NCI-H2081 treated with DMSO at 0.1 percent for 48 hours (cell line): ENCODE measurements at places on chromosomes 1 and 21.

GRCh38 chr1:156401681-156402081 is 32.7 kb downstream of the RHBG start:
- no peak for DNase-seq

DNA sequence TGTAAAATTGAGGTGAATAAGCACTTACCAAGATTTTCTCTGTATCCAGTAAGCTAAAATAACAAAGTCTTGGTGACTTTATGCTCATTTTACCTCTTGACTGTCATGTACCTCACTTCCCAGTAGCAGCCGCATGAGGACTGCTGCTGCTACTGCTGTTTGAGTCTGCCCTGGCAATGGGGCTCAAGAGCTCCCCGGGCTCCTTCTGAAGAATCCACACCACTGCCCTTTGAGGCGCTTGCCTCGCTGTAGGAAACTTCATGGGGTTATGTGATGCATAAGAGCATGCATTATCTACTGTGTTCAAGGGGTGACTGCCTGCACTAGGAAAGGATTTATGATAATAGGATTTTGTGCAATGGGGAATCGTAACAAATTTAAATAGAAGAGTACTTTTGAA is 113.5 kb downstream of the NTNG1 start:
- no peak for DNase-seq

DNA sequence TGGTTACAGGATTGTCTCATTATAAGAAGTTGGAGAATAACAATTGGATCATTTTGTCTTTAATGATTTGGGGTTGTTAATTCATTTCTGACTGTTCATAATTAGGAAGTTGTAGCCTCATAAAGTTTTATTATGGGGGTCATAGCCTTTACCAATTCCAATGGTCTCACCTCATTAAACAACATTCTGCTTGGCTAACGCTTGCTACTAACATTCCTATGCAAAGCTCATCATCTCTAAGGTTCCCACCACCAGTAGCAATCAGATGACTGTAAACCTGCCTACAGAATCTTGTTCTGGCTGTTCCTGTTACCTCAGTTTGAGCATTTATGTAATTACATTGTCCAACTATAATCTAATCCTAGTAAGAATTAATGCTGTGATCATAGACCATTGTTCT is 60.2 kb downstream of the ODF2L start:
- DNase-seq = no peak

DNA sequence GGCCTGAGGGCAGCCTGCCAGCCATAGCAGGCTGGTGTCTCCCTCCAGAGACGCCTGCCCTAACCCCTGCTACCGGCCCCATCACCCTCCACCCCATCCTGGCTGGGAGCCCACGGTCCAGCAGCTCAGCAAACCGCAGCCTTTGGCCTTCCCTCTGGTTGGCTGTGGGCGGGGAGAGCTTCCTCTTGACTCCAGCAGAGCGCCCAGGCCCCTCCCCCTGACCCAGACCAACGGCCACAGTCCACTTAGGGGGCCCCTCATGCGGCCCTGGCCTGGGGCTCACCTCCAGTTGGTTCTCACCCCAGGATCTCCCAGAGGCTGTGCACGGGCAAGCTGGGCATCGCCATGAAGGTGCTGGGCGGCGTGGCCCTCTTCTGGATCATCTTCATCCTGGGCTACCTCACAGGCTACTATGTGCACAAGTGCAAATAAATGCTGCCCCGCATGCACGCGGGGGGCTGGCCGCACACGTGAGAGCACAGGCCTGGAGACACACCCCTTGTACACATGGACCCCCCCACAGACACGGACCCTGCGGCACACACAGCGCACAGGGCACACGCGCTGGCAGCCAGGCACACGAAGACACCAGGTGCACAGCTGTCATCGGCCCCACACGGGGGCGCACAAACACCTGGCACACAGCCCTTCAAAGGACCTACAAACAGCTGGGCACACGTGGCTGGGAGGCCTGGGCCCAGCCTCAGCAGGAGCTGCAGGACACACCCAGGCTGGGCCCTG is 3.1 kb downstream of the SMIM1 start:
- peak; percentile 2 for DNase-seq

DNA sequence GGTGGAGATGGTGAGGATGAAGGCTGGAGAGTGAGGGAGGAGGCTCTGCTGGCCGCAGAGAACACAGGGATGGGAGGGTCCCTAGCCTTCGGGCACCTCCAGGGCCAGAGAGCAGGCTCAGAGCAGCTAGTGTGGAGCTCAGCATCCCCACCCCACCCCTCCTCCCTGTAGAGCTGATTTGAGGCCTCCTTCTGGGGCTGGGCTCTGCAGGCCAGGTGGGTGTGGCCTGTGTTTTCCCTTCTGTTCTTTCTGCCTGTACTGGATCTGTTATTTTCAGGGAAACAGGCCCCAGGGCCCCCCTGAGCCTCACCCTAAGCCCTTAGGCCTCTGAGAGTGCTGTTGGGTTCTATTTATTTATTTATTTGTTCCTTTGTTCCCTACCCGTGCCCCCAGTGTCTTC is 44.8 kb downstream of the TMCC2 start:
- no peak for DNase-seq

GRCh38 chr1:26434161-26434752 is 2.1 kb downstream of the DHDDS start:
- no peak for DNase-seq

DNA sequence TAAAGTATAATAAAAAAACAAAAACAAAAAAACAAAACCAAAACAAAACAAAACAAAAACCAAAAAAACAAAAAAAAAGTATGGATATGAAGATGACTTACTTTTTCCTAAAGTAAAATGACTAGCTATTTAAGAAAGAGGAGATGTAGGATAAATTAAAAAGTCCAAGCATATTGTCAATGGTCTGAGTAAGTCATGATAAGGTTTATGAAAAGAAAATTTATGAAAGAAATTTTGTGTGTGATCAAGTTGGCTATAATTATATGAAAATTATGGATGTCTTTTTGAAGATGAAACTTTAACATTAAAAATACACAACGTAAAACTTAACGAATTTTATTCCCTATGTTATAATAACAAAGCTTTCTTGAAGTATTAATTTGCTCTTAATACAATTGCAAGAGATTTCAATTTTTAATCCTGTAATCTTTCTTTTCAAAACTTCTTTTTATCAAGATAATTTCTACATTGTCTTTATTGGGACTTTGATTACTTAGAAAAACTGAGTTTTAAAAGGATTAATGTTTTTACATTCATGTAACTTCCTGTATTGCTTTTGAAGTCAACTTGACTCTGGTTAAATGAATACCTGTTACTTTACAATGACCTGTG is 200.9 kb upstream of the IVNS1ABP start:
- DNase-seq = no peak
